ENCODE measurements at places on chromosomes 5 and 9.

DNA sequence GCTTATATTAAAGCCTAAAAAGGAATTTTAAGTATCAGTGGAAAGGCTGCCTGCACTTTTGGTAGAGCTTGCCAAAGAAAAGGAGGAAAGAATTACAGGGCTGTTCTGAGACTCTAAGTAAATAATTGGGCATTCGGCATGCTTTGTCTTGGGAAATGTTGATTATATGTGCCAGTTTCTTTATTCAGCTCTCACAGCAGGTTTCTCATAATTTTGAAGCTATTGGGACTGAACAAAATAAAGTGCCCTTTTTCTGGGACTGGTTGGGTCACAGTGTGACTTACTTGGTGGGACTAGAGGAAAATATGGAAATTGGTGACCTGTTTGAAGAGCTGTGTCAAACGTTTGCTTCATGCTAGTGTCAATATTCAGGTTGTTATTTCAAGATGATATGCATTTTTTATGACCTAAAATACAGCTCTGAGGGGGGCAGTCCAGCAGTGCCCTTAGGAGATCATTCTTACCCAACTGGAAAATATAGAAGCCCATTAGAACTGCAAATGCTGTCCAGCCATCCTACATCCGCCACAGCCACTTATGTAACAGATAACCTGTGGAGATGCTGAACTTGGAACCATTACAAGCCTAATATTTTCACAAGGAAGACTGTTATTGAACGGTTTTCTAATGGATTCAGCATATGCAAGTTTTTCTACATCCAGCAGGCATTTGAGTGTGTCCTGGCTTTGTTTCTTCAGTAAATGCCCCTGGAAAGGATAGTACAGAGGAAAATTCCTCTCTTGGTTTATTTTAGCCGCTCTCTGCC, 122.4 kb downstream of the SNCAIP start:
- DNase-seq, result peak; percentile 69

- no peak for DNase-seq
Observed at GRCh38 chr5:81505672-81506071, 111.7 kb upstream of the ACOT12 start.

DNA sequence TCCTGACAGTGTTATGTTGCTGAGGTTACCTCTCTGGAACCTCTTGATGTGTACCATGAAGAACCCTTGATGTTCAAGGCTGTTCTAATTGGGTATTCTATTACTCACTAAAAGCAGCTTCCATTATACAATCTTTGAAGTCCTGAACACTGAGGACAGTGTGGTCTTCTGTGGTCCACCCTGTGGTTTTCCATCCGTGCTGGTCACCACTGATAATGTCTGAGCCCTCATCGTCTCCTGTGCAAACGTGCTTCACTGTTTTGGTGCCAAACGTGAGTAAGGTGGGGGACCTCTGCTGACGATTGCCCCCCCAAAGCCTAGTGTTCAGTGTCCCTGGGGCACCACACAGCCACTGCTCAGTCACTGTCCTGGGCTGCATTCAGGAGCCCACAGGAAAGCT, 259.7 kb upstream of the ANKRD55 start:
- no peak for DNase-seq

DNA sequence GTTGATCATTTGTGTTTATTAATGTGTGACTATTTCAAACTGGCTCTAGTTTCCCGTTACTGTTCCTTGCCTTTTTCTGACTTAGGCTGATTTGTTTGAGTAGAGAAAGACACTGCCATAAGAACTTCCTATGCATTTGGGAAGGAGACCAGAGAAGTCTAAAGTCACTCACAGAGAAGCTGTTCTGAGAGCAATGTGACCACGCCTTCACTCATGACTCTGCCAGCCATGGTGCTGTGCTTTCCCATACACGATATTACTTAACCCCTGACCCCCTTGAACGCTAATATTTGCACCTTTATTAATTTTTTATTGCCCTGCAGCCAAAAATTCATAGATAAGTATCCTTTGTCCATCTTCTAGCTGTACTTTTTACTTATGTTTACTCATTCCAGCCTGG, 20.9 kb downstream of the SLC28A3 start:
- no peak for DNase-seq

GRCh38 chr5:68217528-68217927, 2.0 kb downstream of the PIK3R1 start:
- no peak for DNase-seq

- DNase-seq, result no peak
Observed at GRCh38 chr5:62718324-62718723, 139.7 kb downstream of the LRRC70 start.

DNA sequence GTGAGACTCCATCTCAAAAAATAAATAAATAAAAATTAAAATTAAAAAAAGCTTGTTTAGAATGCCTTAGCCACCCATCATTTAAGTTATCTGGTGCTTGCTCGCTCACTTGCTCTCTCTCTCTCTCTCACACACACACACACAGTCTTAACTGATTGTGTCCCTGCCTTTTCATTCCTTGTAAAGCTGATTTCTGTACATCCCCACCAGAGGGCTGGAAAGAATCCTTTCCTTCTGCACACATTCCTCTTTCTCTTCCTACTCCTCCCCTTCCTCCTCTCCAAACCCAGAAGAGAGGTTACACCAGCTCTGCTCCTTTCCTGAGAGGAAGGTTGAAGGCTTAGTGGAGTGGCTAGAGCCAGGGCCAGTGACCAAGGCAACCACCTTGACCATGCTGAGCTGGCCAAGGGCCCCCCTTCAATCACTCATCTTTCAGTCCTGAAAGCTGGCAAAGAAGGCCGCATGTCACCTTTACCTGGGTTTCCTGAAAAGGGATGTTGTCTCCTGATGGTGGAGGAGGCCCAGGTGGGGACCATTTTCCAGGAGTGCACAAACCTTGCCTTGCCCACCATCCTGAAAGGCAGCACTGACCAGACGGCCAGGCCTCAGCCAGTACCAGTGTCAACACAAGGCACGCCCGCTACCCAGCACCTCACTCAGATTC, 25.6 kb downstream of the STK10 start:
- no peak for DNase-seq

- DNase-seq, result no peak
Observed at GRCh38 chr9:132192728-132193127, 30.9 kb downstream of the NTNG2 start.

GRCh38 chr9:135925496-135926133, 18.3 kb upstream of the CAMSAP1 start:
- no peak for DNase-seq

DNA sequence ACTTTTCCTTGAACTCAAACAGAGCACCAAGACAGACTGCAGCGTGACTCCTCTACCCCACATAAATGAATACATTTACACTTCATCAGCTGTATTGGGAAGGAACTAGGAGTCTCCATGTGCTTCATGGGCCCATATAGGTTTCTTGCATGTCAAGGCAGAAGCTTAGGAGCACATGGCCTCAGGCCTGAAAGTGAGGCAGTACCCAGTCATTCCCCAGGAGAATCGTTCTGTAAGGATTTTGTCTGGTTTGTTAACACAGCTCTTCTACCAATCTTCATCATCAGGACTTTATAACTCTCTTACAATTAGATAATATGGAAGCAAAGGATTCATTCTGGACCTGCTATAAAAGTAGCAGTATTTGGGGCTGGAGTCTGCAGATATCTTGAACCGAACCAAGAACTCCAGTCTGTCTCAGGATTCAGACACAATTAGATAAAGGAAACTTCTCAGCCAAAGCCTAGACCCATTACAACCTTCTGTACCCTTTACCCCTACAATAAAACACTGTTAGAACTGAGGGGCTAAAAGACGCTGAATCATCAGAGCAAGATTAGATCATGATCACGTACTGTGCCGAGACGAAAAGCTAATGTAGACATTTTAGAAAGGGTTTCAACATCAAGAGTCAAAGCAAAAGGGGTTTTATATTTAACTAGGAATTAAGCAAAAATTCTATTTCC, 385.5 kb upstream of the SLC30A5 start:
- no peak for DNase-seq

GRCh38 chr5:90549729-90550275, 8.8 kb upstream of the ADGRV1 start:
- DNase-seq, result no peak

DNA sequence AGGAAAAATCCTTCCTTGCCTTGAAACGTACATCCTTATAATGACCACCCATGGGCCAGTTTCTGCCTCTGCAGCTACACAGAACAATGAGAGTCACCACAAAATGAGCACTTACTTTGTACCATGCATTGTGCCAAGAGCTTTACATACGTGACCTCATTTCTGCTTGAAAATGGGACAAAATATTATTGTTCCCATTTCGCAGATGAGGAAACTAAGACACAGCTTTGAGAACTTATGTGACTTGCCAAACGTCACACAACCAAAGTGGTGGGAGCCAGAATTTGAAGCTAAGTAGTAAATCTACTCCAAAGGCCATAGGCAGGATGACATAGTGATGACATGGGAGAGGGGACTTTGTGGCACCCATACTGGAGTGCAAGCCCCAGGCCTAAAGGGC, 34.8 kb upstream of the GRPEL2 start:
- DNase-seq, result no peak

DNA sequence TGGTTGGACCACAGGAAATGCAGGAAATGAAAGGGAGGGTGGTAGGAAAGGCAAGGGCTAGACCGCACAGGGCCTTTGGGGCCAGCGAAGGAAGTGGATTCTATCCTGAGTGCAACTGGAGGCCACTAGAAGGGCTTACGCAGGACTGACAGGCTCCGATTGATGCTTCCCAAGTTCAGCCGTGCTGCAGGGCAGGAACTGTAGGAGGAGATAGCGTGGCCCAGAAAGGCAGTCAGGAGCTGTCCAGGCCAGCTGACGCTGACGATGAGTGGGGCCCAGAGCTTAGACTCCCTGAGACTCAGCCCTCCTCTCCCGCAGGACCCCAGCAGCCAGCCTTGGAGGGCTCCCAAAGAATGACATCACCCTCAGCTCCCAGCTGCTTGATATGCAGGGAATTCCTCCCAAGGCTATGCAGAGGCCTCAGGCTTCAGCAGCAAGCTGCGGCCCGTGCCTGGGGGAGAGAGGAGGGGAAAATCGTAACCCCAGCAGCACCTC, 48.8 kb downstream of the KCNIP1 start:
- peak; percentile 67 for DNase-seq

- DNase-seq, result no peak
Observed at GRCh38 chr5:140966293-140967225, at the start of gene PCDHAC2. PCDHAC2 (plus strand) TSS chr5:140966476; CDS start chr5:140966767, 291 bp downstream.

- no peak for DNase-seq
Observed at GRCh38 chr9:136609838-136610311, 52.8 kb upstream of the EGFL7 start.

All from smooth muscle cell of the brain vasculature (primary cell).